Activated CD8-positive, alpha-beta memory T cell treated with anti-CD3 and anti-CD28 coated beads for 1 hour (primary cell): ENCODE measurements at places on chromosomes 7 and 10.
A peak's percentile ranks its signal among the peaks of the same experiment; 100 is the strongest.

- DNase-seq, result no peak
Measured at GRCh38 chr7:157522954-157523353, 186.2 kb downstream of the DNAJB6 start.

- no peak for DNase-seq
Measured at GRCh38 chr10:79942261-79943185, 6.4 kb downstream of the SFTPD start.

DNA sequence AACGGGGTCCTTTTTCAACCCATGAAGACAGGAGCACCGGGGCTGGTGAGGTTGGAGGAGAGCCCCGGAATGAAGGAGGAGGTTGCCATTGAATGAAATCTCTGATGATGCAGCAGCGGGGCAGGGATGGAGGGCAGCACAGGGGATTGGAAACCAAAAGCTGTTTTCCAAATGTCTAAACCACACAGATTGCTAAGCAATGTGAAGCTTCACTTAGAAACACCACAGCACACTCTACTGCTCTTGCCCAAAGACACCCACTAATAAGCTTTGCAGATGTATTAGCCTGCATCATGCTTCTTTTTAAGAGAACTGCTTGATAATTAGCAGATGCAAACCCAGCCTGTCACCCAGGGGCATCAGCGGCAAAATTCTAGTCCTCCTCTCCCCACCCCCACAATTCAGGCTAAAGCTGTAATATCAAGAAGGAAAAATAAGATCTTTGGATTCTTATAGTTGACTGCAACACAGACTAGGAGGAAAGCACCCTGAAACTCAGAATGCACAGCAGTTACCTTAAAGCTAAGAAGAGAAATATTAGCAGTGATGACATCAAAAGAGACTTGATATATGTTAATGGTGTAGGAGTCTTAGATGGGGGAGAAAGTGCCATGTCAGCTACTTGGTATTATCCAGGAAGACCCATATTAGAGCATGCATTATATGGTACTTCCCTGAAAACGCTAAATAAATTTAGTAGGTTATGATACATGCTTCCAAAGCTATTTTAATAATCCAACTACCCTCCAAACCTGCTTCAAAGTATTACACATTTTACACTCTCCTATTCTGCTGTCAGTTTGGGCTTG, 666.7 kb downstream of the KCNMA1 start:
- DNase-seq, result no peak

DNA sequence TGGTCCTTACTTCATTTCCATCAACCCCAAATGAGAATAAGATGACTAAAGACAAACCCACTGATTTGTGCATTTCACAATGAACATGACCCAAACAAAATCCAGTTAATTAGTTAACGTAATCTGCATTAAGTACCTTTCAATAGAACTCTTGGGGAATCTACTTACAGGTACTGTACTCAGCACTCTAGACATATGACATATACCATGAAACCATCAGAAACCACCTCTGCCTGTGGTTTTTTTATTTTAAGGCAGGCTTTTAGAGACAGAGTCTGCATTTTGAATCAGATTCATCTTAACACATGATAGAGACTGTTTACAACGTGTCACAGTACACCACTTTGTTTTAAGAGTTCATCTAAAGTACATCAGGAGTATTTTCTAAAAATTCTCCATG, 168.4 kb downstream of the BTAF1 start:
- no peak for DNase-seq

DNA sequence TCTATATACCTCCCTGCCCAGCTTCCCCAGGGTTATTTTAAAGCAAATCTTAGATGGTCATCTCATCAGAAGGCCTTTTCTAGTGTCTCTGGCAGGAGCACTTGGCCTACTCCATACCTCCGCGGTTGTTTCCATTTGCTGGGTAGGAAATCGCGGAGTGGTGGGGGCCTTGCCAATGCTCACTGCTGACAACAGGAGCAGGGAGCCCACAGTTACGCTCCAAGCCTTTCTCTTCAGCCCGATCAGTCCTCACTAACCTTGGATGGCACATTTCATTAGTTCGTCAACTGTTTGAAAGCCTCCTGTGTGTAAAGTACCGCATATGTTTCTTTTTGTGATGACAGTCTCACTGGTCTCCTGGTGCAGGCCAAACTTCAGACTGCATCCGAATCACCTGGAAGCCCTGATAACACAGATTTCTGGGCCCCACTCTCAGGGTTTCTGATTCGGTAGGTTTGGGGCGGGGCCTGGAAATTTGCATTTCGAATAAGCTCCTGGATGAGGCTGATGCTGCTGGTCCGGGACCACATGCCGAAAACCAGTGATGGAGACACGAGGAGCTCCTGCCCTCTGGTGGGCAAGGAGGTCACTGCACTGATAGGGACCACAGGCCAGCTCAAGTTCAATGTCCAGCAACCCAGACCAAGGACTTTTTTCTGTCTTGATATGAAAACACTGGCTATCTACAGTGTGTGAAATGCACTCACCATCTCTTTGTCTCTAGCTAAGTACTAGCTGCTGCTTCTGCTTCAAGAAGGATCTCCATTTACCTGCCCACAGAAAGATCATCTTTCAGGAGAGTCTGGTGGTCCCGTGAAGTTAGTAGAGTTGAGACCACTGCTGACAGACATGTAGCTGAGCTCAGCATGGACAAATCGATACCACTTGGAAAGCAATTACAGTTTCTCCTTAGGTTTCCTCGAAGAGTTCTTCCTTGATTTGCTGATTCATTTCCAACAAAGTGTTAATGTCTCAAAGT, 14.0 kb downstream of the LRGUK start:
- peak; percentile 24 for DNase-seq

- no peak for DNase-seq
Measured at GRCh38 chr10:80382989-80383388, 25.4 kb upstream of the PRXL2A start.

DNA sequence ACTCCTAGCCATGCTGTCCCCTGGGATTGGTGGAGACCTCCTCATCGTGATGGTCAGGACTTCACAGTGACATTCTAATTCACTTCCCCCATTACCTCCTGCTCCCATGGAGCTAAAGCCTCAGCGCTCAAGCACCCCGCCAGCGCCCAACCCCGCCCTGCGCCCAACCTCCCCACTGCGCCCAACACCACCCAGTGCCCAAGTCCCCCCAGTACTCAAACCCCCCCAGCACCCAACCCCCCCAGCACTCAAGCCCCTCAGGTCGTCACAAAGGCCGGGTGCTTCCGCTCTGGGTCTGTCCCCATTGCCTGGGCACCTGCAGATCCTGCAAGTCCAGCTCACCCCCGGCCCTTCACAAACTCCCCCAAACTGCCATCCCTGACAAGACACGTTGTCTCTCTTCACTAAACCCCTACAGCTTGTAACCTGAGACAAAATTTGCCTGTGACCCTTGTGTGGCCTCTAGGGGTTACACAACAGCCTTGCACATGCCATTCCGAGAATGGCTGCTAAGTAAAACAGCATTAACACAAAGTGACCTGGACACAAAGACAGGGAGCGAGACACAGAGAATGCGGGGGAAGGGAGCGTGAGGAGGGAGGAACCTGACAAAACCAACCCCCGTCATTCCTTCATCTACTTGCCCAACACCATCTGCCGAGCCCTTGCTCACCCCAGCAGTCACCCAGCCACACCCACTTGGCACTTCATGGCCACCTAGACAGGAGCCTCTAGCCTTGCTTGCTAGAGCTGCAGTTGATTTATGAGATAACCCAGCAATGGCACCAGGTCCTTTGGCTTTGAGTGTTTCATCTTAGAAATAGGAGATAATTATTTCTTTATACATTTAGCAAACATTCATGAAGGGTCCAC, 107.8 kb downstream of the ADARB2 start:
- DNase-seq, result no peak

- DNase-seq, result no peak
Measured at GRCh38 chr7:16891874-16892643, 10.3 kb upstream of the AGR3 start.

DNA sequence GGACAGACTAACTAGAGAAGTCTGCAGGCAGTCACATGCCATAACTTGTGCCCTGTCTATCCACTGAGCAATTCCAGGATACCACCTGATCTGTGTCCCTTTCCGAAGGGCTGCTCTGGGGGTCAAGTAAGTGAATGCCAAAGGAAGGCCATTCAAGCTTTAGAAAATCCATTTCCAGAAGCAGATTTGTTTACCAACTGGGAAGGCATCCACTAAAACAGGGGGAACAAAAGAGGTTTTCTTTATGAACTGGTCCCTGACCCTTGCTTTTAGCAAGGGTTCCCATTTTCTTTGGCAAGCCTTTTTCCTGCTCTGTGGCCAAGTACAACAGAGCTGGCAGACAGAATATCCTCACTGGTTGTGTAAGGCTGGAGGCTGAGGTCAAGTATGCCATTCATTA, 36.5 kb downstream of the ITPRID1 start:
- no peak for DNase-seq

GRCh38 chr10:71131096-71131495, 81.3 kb upstream of the UNC5B start:
- no peak for DNase-seq

GRCh38 chr10:88293073-88293472, 290.0 kb downstream of the RNLS start:
- DNase-seq, result no peak

- no peak for DNase-seq
Measured at GRCh38 chr10:30046476-30046875, 12.9 kb downstream of the JCAD start.

DNA sequence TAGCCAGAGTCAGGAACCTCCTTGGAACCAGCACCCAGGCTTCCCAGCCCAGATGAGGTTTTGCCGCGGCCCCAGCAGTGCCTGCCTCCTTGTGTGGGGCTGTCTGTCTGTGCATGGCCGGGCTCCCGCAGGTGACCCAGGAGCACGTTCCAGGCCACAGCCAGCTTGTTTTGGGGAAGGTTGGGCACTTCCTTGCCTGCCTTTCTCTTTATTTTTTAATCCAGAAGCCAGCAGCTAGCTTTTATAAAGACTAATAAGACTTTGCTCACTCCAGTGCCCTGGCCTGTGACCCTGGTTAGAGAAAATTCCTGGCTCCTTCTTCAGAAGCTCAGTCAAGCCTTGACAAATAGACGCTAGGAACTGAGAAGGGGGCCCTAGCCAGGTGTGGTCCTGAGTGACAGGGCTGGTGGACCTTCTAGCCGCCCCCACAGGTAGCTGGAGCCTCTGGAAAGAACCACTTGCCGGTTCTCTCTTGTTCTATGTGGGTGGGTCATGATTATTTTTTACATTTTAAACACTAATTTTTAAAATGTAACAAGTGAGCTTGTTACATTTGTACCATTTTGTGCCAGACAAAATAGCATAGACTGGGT, 837 bp downstream of the SLC29A3 start:
- no peak for DNase-seq

DNA sequence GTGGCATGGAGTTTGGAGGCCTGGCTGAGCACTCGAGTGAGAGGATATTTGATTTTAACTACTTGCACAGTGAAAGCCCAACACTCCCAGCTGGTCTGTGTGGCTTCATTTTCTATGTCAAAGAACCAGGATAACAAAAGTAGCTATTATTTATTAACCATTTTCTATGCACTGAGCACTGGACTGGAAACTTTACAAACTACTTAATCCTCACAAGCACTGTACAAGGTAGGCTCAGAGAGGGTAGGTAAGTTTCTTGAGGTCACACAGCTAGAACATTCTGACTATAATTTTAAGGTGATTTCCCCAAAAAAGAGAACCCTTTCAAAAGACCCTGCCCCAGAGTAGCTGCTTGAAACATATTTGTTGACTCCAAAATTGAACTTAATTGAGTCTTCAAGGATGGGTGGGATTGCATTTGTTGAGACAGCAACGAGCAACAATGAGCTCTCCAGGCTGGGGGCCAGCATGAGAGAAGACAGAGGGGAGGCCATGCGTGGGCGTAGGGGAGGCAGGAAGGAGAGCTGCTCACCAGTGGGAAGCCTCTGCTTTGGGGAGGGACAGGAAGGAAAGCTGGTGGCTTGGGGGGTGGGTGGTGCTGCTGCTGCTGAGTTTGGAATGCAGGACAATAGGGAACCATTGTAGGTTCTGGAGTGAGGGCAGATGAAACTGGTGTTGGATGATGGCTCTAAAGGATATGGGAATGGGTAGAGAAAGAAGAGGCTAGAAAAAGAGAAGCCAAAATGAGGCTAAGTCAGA, 31.5 kb downstream of the FAM241B start:
- DNase-seq, result no peak

DNA sequence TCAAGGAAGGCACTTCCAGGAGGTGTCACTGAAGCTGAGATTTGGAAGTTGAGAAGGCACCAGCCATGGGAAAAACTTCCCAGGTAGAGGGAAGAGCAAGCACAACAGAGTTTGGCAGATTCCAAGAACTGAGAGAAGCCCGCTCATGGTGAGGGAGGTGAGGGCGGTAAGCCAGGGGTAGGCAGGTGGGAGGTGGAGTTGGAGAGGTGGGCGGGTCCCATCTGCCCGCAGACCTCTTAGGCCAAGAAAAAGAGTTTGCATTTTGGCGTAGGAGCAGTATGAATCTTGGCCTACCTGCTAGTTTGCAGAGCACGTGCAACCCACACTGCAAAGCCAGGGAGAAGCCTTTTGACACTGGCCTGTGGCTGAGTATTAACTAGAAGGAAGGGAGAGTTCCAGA, 18.8 kb downstream of the FRMPD2 start:
- no peak for DNase-seq

GRCh38 chr7:115004121-115004520, 82.2 kb downstream of the MDFIC start:
- DNase-seq, result no peak

- no peak for DNase-seq
Measured at GRCh38 chr7:69577221-69577620, 21.1 kb upstream of the AUTS2 start.

- no peak for DNase-seq
Measured at GRCh38 chr7:129906700-129907099, 46.1 kb downstream of the UBE2H start.

- DNase-seq, result no peak
Measured at GRCh38 chr7:140209866-140210609, 33.3 kb upstream of the KDM7A start.

GRCh38 chr10:97796651-97797050, 24.9 kb upstream of the SFRP5 start:
- no peak for DNase-seq

DNA sequence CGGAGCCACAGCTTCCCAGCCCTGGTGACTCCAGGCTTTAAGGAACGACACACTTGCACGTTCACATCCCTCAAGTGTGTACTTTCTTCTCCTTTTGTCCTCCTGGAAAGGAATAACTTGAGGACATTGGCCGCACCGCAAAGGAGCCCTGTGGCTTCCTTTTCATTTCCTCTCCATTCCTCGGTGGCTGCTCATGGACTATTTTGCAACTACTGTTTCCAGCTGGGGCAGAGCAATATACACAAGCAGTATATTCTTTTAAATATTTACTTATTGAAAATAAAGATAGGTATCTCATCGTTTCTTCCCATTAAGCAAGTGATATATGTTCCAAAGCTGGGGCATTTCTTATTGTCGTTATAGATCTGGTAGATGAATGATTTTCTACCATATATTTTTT, 97.2 kb upstream of the LYZL1 start:
- no peak for DNase-seq
